ENCODE measurements at places on chromosomes 11 and 22.

DNA sequence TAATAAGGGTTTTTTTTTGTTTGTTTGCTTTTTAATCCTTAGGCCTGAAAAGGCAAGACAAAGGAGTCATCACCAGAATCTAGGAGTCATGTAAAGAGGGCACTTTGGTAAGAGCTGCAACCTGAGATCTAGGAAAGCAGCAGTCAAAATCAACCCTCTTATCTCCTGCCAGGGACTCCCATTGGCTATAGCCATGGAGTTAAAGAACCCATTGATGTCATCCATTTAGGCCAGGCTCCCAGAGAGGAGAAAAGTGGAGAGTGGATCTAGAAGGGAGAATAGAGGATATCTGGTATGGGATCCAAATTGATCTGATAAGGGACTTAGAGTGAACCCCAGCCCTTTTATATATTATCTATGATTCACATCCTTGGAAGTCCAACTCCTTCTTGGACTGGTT lies 35.9 kb downstream of the ZNF215 start:
- no peak for DNase-seq

GRCh38 chr11:70471254-70471653 lies 72.9 kb downstream of the CTTN start:
- DNase-seq: no peak

- DNase-seq: no peak
Observed at GRCh38 chr11:44877571-44878497, 72.8 kb downstream of the TP53I11 start.

- DNase-seq: no peak
Observed at GRCh38 chr22:49583886-49584505, 243.7 kb downstream of the BRD1 start.

DNA sequence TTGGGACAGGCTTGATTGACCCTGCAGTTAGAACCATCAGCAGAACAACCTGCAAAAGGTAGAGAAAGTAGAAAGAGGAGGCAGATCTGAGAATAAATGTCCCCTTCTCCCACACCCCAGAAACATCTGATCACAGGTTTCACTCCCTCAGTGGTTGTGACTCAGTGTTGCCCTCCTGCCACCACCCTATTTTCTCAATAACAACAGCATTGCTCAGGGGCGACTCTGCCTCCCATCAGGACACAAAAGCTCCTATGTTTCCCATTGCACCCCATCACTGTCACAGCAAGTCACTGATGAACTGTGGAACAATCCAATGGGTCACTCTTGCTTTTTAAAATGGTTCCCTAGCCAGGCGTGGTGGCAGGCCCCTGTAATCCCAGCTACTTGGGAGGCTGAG lies 110.2 kb downstream of the RASSF10 start:
- DNase-seq: no peak

DNA sequence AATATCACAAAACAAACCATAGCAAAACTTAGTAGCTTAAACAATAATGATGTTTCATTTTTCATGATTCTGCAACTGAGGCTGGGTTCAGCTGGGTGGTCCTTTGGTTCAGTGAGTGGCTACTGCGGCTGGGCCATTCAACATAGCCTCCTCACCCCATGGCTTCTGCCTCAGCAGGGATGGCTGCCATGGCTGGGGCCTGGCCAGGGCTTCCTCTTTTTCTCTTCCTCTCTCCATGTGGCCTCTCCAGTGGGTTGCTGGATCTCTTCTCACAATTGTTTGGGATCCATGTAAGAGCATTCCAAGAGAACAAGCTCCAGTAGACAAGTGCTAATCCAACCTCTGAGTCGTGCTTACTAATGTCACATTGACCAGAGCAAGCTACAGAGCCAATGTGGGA lies 248.6 kb upstream of the PLET1 start:
- no peak for DNase-seq

DNA sequence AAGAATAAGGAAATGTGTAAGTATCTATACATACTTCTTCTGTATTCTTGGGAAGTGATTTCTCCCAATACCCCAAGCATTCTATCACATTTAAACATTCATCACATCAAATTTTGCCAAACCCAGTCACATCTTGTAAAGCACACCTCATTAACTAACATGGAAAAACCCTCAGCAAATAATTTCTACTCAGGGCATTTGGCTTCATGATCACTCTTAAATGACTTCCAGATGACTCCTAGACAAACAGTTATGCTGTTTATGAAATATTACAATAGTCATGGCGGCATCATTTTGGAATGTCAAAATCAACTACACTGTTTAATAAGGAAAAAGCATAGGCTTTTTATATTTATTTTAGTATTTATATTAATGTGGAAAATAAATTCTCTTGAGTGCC lies 47.3 kb upstream of the CCDC34 start:
- no peak for DNase-seq
